Mesenchymal stem cell (in vitro differentiated cells and primary cell): ENCODE measurements at places on chromosomes 1 and 21.

DNA sequence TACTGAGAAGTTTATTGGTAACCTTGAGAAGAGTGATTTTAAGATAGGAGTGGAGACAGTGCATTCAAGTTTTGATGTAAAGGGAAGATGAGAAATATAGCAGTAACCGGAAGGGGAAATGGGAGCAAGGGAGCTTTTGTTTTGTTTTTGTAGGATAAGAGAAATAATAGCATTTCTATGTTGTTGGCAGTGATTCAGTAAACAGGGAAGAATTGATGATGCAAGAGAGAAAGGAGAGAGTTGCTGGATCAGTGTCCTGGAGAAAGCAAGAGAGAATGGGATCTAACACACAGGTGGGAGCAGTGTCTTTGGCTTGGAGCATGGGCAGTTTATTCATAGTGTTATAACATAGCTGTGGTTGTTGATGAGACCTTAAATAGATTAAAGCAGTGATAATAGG lies 56.4 kb downstream of the OSBPL9 start:
- no peak for DNase-seq

DNA sequence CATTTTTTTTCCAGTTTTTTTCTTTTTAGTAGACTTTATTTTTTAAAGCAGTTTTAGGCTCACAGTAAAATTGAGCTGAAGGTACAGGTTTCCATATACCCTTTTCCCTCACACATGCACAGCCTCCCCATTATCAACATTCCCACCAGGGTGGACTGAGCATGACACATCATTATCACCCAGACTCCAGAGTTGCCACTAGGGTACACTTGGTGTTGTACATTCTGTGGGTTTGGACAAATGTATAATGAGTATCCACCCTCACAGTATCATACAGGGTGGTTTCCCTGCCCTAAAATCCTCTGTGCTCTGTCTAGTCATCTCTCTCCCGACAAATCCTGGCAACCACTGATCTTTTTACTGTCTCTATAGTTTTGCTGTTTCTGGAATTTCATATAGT lies 3.0 kb upstream of the AIM2 start:
- DNase-seq, result no peak

DNA sequence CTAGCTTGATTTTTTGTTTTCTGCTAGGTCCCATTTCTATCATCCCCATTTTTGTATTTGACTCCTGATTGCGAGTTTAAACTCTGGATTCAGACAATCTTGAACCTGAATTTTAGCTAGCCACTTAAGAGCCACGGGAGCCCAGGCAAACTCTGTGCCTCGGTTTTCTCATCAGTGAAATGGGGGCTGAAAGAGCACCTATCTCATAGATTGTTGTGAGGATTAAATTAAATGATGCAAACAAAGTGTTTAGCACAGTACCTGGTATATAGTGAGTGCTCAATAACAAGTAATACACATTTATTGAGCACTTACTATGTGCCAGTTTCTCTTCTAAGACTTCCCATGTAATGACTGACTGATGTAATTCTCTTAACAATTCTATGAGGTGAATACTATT lies 158.1 kb upstream of the POU3F1 start:
- DNase-seq, result no peak

DNA sequence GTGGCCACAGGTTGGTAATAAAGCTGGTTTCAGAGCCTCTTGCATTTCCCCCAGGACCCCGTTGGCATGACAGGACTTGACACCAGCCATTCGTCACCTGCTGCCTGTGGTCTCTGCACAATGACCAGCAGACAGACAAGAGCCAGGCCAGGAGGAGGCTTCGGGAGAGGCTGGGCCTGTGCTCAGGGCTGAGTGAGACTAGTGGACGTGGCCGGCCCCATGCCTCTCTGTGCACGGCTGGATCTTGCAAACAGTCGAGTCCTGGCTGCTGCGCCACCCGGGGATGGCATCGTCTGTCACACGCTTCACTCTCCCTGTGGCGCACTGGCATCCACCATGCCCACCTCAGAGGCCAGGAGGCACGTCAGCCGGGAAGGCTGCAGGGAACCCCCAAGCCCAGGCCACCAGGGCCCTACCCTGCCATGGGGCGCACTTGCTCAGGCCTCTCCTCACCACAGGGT lies 177.4 kb upstream of the ARHGEF16 start:
- DNase-seq, result no peak

DNA sequence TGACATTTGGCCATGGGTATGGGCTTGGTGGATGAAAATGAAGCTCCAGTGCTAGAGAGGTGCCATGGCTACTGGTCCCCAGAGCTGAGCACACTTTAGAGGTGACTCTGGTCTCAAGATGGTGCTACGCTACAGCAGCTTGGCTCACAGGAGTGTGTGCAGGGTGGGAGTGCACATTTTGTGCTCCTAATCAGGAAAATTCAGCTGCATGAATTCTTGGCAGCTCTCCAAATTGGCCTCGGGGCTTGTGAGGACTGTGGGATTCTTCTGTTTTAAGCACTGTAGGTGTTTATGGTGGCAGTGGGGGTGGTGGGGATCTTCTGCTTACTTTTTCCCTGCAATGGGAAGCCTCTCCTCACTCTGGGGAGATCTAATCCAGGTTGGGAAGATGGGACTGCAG lies 17.3 kb upstream of the TIPRL start:
- no peak for DNase-seq

DNA sequence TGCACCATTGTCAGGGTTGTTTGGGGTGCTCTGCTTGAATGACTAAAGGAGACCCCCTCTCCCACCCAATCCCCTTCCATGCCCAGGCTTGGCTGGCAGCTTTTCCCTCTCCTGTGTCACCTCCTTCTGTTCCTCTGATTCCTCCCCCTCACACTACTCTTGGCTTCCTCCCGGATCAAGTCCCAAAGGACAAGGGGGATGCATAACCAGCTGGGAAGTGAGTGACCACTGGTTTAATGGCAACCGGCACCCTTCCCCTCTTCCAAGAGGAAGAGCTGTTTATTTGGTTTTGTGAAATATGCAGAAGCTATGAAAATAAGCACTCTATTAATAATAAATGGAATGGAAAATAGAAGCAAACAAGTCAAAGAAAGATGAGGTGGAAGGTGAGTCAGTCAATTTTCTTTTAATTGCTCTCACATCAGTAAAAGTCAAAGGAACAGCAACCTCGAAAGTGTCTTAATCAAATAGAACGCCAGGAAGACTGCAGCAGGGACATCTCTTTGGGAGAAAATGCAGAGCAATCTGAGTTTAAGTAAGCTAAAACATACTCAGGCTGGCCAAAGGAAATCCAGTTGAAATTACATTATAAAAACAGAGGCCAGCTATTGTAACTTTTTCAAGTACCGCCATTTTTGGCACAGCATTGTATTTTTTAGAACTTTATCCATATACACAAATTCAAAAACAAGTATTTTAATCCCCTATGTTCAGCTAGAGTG lies 322.5 kb downstream of the SIPA1L2 start:
- no peak for DNase-seq

DNA sequence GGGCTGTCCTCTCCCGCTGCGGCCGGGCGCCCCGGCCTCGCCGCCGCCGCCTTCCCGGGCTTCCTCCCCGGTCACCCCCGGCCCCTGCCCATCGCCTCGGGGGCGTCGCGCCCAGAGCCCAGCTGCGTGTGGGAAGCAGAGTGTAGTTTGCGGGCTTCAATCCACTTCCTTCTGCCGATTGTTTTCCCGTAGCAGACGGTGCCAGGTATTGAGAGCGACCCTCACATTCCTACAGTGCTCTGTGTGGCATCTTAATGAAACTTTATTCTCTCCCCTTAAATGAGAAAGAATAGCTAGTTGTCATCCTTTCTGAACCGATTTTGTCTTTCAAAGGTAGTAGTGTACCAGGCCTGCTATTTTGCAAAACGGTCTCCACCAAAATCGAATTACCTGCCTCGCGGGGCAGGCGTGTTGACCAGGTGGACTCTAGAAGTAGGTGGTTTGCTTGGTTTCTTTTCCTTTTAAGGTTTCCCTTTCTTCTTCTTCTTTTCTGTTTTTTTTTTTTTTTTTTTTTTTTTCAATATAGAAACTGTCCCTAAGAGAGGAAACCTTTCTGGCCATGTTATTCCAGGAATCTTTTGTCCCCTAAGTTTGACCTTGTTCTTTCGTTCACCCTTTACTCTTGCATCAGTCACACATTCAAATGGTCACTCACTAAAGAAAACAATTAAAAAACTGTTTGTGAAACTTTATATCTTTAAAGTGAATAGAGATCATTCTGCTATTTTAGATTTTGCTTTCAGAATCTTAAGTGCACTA lies 881 bp downstream of the USP25 start:
- DNase-seq, result peak; percentile 21

DNA sequence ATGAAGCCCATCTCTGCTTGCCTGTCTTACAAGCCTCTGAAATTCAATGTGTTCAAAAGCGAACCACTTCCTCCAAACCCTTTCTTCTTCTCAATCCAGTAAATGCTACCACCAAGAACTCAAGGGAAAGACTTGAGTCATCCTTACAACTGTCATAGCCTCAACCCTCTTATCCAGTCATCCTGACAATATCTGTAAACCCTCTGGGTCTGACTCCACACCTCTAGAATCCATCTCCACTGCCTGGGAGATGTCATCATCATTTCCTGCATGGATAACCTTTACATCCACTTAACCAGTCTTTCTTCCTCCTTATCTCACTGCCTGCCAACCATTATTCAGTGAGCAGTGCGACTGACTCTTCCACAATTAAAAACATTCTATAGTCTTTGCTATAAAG lies 441.1 kb downstream of the SETD4 start:
- DNase-seq, result peak; percentile 71

DNA sequence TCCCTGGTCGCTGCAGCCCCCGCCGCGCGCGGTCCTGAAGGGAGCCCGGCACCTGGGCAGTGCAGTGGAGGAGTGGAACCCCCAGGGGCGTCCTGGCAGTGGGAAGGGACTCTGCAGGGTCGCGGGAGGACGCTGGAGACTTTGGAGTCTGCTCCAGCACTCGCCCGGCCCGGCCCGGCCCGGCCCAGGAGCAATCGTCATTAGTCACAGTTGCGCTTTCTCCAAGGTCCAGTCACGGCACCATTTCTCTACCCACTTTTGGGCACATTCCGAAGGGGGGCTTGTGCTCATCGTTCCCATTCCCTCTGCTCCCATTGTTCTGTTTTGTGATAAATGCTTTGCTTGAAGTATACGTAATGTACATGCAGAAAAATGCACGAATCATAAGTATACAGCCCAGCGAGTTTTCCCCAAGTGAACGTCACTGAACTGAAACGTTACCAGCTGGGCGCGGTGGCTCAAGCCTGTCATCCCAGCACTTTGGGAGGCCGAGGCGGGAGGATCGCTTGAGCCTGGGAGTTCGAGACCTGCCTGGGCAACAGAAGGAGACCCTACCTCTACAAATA lies 999 bp downstream of the THAP3 start:
- peak; percentile 59 for DNase-seq

DNA sequence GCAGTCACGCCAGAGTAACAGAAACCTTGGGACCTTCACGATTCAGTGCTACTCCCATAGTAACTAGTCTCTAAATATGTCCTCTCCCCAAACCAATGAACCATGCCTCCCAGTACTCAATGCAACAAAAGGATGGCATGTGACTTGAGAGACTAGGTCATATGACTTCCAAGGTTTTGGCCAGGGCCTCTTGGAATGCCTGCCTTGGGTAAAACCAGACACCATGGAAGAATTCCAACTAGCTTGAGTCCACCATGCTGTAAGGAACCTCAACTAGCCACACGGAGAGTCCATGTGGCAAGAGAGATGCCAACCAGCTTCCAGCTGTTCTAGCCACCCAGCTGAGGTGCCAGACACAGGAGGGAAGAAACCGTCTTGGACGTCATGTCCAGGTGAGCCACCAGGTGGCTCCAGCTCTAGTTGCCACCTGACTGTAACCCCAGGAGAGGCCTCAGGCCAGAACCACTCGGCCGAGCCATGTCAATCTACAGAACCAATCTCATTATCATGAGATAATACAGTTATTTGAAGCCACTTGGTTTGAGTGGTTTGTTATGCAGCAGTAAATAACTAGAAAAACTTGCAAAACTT lies 115.0 kb downstream of the SYF2 start:
- no peak for DNase-seq

DNA sequence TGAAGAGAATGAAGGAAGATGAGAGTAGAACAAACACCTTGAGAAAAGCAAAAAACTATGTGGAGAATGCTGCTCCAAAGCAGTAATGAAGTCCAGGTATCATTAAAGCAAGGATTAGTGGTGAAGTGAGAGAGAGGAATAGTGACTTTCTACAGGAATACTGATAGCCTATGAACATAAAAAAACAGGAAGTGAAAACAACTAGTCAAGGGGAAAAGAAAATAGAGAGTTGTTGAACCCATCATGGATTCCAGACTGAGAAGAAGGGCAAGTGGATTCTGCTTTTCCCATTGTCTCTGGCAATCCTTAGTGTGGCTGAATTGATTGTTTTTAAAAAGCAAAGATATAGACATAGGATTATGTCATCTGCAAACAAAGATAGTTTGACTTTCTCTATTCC lies 119.9 kb upstream of the LHX8 start:
- DNase-seq, result no peak

DNA sequence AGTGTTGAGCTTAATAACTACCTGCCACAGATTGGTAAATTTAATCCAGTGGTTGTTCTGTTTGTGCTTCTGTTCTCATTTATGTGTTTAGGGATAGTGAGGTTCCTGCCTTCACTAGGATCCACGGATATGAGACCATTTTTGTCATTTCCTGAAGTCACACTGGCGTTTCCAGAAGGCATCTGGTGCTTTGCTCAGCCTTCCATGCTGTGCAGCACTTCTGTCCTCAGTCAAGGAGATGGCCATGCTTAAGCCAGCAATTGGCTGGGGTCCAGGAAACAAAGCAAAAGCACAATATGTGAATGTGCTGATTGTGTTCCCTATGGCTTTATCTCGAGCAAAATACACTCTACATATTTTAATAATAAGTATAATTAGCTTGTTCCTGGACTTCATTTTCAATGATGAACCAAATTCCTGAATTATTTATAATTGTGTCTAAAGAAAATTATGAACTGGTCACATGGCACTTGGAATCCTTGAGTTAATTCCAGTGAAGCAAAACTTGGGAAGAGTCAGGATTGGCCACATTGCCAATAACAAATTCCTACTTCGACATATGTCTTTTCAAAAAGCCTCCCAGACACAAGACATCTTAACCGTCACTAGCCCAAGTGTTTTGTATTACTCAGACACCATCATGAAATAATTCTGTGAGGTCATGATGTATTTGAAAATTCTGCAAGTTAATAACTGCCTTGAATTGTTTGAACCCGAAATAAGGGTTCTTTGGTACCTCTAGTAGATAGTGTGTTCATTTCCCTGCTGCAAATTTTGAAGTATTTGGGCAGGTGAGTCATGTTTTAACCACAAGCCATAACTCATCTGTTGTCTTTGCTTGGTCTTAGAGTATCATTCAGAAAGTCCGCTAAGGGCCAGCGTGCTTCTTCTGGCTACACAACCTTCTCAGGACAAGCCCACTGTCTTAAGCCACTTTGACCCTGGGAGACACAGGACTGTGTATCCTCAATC lies 412.4 kb downstream of the DISC1 start:
- DNase-seq, result peak; percentile 24
